ENCODE measurements at places on chromosomes 3 and 15.

DNA sequence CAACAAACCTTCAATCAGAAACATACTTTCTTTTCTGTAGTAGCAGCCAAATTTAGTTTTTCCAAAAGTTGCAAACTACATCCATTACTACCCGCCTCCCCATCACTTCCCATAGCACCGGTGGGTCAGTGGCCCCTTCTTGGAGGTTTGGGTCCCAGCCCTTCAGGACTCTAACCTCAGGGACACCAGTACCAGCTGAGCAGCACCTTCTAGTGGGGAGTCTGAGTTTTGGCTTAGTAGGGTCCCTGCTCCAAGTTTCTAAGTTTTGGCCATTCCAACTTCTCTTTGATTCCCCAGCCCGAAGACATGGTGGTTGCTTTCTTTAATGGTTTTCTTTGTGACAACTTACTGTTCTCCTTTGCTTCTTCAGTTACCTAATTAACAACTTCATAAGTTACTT is 160.6 kb downstream of the ECT2 start:
- no peak for DNase-seq

DNA sequence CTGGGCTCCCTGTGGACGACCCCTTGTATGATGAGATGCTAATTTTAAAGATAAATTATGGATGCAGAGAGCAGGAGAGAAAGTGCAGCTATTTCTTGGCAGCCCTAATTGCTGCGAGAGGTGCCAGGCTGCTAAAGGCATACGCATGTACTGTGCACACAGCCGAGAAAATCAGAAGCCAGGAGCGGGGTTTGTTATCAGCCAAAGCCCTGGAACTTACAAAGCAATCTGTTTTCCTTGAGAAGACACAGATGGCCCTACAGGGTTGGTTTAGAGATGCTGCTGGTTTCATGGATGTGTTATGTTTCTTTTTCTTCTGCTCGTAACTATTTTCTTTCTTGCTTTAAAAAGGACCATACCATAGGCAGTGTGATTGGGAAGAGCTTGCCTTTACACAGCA is 11.7 kb upstream of the CCK start:
- DNase-seq: no peak

DNA sequence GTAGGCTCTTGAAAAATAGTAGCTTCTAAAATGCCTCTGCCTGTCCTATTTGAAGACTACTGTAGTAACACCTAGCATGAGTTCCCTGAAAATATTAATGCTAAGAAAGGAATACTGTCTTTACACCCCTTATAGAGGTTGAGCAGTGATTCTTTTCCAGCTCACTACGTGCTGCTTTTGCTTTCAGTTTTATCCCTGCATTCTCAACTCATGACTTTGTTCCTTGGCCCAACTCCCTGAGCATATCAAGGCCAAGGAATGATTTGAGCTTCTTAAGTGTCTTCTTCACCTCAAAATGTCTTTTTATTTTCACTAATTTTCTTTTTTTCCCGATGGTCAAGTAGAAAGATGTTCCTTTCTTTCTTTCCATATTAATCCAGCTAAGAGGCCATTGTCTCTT is 16.5 kb upstream of the P2RY13 start:
- DNase-seq: peak; percentile 79

GRCh38 chr3:86152620-86153019 is 838.3 kb downstream of the VGLL3 start:
- DNase-seq: no peak

DNA sequence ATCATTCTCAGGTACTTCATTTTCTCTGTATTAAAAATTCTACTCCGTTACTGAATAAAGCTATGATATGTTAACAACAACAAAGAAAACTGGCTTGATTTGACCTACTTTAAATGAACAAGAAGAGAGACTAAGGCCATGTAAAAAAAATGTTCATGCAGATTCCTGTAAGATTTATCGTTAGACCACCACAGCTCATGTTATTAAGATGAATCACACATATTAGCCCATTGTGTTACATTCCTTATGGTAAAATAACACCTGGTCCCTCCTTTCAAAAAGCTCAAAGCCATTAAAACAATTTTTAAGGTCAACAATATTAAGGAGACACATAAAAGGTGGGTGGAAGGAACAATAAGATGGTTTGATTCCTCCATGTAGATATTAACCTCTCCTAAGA is 6.3 kb downstream of the THOC7 start:
- DNase-seq: peak; percentile 7

DNA sequence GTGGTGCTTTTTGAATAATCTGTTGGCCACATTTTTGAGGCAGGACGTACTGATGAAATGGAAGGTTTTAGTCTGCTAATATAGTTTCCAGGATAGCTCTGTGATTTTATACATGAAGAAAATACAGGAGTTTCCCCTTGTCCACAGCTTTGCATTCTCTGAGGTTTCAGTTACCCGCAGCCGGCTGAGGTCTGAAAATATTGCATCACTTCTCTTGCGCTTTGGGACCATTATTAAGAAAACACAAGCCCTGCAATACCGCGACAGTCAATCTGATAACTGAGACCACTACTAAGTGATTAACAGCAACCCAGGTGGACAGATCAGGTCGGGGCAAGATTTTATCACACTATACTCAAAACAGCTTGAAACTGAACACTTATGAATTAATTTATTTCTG is 33.0 kb downstream of the BLM start:
- no peak for DNase-seq

DNA sequence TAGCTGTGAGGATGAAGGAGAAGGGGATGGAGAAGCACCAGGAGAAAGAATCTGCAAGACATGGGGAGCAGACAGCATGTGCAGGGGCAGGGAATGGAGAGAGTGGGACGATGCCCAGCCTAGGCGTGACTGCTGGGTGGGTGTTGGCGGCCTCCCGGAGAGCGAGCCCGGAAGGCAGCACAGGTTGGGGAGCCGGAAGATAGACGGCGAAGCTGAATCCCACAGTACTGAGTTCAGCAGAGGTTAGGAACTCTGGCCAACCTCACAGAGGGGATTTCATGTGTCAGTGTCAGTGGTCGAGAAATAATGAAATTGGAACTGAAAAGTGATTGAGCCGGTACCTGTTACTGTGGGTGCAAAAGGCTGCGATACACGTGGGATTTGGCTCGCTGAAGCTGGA is 55.2 kb downstream of the PXYLP1 start:
- DNase-seq: no peak

DNA sequence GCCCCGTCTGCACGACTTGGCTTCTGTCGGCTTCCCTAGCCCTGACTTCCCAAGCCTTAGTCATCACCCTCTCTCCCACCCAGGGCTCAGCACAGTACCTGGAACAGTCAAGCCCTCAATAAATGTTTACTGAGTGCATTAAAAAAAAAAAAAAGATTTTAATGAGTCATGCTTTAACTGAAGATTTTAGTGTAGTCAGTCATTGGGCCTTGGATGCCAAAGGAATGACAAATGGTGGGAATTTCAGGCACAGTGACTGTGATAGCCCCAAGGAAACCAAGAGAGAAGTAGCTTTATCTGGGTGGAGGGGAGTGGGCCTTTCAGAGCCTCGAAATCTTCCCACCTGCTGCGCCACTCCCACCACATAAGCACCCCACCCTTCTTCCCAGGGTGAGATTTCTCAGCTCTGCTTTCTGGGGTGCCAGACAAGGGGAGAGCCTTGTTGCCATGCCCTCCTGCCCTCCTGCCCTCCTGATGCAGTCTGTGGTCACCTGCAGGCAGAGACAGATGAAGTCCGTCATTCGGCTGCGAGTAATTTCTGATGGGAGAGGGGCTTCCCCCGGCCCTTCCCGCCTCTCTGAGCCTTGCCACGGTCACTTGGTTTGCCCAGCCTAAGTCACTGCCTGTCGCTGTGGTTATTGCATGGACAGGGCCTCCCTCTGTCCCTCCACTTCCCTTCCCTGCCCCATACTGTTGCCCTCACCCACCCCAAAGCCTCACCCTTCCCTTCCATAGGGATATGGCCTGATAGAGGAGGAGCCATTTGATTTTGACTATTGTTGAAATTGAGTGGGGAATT is 41.8 kb downstream of the SMAD3 start:
- peak; percentile 100 for DNase-seq

GRCh38 chr3:137460944-137461343 is 303.2 kb upstream of the SOX14 start:
- DNase-seq: no peak

GRCh38 chr3:158762701-158763100 is 30.4 kb upstream of the RARRES1 start:
- peak; percentile 66 for DNase-seq

GRCh38 chr15:96020133-96020532 is 310.4 kb upstream of the NR2F2 start:
- DNase-seq: no peak

GRCh38 chr15:85693277-85693676 is 101.4 kb downstream of the KLHL25 start:
- no peak for DNase-seq

- no peak for DNase-seq
Observed at GRCh38 chr15:39443659-39444219, 137.1 kb upstream of the THBS1 start.

- DNase-seq: no peak
Observed at GRCh38 chr15:93020976-93021772, 67.8 kb downstream of the RGMA start.

DNA sequence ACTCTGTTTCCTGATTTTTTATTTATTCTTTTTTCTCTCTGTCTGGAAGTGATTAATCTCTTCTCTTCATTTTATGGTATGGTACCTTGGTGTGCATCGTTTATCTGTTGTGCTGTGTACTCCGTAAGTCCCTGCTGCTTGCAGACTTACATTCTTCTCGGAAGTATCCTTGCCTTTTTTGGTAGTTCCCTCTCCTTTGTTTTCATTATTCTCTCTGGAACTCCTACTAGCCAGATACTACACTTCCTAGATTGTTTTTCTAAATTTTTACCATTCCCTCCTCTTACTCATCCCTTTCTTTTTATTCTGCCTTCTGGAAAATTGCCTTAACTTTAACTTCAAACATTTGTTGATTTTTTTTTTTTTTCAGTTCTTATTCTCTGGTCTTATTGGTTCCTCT is 27.2 kb downstream of the PIK3CA start:
- peak; percentile 20 for DNase-seq

- DNase-seq: no peak
Observed at GRCh38 chr3:159971311-159971710, 17.3 kb upstream of the IL12A start.

DNA sequence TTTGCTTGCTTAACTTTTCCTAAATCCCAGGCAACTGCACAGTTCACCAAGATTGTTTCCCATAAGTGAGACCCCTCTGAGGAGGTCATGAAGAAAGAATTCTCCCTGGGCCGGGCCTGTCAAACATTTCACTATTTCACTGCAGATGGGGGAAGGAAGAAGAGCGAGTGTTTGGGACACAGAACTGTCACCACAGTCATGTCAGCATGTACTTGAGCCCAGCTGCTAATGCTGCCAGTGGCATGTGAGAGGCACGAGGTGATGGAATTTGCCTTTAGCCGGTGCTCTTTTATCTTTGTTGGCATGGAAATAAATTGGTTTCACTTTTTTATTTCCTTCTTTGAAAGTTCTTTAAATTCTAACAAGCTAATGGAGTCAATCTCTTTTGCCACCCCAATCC is 277.9 kb upstream of the GADL1 start:
- DNase-seq: no peak

DNA sequence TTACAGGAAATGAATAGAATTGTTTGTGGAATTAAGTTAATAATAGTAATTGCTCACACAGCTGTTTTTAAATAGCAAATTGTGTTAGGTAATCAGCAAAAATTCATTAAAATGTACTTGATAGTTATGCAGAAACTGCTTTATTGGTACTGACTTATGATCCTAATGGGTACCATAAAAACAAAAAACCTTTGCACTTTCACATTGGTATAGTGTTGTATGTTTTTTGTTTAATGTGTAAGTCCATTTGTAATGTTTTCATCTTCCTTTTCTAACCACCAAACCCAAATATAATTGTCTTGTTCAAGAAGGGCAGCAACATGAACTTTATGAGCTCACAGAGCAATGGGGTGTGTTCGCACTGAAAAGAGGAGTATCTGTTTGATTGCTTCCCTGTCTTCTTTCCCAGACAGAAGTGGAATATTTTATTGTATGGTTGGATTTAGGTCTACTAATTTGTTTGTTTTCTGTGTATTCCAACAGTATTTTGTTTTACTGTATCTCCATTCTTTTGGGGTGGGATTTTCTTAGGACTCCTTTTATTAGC is 135.8 kb downstream of the TCF12 start:
- DNase-seq: no peak

DNA sequence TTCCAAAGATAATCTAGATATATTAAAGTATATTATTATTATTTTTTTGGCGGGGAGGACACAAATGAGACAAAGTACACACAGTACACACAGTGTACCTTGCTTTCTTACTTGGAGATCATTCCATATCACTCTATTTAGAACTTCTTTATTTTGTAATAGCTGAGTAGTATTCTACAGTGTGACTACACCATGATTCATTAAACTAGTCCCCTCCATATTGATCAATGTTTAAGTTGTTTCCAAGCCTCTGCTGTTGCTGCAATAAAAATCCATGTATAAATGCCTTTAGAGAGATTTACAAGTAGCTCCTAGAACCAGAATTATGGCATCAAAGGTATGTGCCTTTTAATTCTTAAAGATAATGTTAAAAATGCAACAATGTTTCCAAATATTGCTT is 38.8 kb downstream of the PYGO1 start:
- peak; percentile 50 for DNase-seq

GRCh38 chr15:55909036-55909811 is 84.2 kb downstream of the NEDD4 start:
- DNase-seq: peak; percentile 93

DNA sequence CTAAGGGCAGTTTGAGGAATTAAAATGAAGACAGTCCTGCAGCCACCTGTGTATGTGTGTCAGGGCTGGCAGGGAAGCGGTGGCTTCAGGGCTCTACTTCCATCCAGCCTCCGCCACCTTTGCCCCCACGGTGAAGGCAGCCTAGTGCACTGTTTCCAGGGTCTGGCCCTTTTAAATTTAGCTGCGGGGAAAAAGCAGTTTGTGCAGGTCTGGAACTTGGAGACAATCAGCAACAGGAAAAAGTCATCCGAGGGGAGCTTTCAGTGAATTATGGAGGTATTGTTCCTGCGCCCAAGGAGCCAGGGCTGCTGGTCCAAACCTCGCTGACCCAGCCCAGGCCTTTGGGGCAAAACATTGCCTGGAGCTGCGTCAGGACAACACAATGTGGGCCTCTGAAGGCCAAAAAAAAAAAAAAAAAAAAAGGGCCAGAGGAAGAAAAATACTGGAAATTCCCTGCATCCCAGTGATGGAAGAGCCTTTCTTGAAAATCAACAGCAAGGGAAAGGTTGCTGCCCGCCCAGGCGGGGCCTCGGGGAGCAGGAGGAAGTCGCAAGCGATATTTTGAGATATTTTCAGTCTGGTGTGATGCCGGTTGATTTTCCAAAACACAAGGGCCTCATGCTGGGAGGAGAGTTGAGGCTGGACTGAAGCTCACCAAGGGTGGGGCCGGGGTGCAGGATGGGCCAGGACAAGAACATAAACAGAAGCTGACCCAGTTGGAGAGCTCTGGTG is 25.5 kb upstream of the FGD5 start:
- DNase-seq: no peak

- DNase-seq: peak; percentile 48
Observed at GRCh38 chr3:158731938-158732855, at the start of gene RARRES1. Gene RARRES1 (minus strand): TSS chr3:158732457. CDS start chr3:158732415, 42 bp downstream.

DNA sequence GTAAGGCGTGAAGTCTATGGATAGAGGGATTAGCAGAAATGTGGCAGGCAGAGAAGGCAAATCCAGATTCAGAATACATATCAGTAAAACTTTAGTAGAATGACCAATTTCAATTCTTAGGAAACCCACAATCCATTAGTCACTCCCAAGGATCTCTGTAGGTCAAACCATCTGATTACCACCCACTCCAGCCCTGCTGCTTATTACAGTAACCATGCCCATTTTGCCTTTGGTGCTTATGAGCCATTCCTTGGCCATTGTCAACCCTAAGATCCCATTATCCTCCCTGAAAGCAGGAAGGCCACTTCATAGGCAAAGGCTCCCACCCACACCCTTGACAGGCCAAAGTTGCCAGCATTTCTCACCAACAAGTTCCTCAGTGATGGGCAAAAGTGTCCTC is 5.1 kb upstream of the KLHL40 start:
- DNase-seq: peak; percentile 71

All from fibroblast of mammary gland (primary cell).